ENCODE measurements at places on chromosomes 3 and 15.
A peak's percentile ranks its signal among the peaks of the same experiment; 100 is the strongest.

DNA sequence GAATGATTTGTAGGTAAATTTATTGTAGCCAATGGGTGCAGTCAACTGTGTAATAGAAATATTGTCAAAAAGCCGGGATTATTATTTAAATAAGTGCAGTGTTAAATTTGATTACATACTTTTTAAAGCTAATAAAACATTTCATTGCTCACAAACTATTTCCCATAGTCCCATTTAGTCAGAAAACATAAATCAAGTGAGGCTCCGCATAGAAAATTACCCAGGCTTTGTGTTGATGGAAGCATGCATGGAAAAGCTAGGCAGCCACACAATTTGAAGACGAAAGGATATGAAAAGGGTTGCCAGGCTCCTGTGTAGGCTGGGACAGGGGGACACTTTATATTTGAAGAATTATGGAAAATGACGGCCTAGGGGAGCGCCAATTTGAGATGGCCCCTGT is 82.3 kb downstream of the LRTM1 start:
- no peak for DNase-seq

GRCh38 chr15:81113861-81114291 is 20.2 kb upstream of the CFAP161 start:
- no peak for DNase-seq

DNA sequence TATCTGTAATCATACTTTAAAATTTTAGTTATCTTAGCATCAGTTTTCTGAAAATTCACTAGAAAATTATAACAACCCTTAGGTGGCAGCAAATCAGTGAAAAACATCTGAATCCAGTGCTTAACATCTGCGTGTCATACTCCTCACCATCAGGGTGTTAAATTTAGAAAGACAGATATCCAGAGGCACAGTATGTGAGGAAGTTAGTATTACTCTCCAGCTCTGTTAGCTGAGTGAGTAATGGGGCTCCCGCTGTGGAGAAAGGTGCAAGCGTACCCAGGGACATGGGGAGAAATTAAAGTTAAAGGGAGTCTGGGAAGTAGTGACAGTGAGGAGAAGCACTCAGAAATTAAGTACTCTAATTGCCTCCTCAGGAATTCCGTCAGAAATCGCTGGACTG is 50.9 kb downstream of the CEP63 start:
- DNase-seq = no peak

GRCh38 chr3:159443266-159443665 is 545.4 kb upstream of the IL12A start:
- DNase-seq = no peak

DNA sequence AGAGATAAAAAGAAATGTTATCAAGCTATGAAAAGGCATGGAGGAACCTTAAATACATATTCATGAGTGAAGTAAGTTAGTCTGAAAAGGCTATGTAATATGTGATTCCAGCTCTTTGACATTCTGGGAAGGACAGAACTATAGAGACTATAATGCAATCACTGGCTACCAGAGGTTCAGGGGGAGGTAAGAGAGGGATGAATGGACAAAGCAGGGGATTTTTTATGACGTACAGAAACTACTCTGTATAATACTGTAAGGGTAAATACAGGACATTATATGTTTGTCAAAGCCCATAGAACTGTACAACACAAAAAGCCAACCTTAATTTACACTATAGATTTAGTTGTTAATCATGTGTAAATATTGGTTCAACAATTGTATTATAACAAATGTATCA is 46.1 kb downstream of the MCTP2 start:
- DNase-seq = no peak

GRCh38 chr15:85334241-85334640 is 46.2 kb upstream of the AKAP13 start:
- no peak for DNase-seq

GRCh38 chr3:87082796-87083440 is 92.0 kb upstream of the VGLL3 start:
- DNase-seq = no peak

DNA sequence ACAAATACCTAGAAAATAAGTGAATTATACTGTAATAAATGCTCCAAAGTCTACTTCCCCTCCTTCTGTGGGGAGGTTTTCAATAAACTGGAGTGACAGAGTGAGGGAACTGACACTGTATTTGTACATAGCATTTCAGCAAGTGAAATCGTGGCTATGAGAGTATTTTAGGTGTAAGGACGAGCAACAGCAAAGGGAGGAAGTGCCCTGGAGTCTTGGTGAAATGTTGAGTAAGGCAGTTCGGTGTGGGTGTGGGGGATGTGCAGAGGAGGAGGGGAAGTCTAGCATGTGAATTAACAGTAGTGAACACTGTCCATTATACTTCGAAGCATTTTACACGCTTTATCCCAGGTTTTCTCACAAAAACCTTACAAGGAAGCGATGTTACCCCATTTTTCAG is 18.1 kb upstream of the P2RY13 start:
- DNase-seq = no peak

- no peak for DNase-seq
Observed at GRCh38 chr15:29183071-29183831, 86.4 kb downstream of the NSMCE3 start.

DNA sequence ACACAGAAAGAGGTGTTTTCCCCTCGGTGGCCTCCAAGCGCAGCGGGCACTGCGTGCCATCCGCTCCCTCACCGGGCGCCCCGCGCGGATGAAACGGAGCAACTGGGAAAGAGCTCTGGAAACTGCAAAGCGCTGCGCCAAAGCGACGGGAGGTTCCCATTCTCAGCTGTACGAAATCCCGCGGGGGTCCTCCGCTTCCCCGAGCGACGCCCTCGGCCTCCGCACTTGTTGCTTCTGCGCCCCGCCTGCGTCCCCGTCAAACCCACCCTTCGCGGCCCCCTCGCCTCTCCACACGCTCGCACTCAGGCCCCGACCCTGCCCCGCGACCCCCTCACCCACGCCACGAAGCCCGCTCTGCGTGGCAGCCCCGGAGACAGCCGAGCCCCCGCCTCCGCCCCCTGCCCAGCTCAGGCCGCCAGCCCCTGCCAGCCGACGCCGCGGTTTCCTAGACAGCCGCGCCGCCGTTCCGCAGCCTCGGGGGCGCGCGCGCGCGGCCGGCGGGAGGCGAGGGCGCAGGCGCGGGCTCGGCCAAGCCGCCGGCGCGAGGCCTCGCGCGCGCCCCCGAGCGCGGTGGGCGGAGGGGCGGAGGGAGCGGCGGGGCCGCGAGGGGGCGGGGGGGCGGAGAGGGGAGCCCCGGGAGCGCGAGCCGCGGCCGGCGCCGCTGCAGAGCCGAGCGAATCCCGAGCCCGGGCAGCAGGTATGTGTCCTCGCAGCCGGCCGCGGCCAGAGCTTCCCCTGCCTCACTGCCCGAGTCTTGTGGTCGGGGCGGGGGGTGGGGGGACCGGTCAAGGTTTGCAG is at the start of gene TMEM266:
Gene TMEM266, plus strand, starts transcription at position 666 of the 798 bp plus-strand sequence. CDS start 74,279 bp downstream, outside the sequence.
- DNase-seq = peak; percentile 63

DNA sequence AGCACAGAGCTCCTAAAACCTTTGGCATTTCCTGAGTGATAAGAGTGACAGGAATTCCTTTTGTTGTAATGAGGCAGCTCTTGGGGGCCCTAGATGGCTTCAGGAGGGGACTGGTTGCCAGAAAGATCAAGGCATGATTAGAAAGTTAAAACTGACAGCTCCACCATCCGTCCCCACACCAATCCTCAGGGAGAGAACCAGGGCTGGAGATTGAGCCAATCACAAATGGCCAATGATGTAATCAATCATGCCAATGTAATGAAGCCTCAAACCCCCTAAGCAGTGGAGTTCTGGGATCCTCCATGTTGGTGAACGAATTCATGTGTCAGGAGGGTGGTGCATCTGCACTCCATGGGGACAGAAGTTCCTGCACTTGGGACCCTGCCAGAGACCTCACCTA is 265.1 kb downstream of the OCA2 start:
- DNase-seq = no peak

DNA sequence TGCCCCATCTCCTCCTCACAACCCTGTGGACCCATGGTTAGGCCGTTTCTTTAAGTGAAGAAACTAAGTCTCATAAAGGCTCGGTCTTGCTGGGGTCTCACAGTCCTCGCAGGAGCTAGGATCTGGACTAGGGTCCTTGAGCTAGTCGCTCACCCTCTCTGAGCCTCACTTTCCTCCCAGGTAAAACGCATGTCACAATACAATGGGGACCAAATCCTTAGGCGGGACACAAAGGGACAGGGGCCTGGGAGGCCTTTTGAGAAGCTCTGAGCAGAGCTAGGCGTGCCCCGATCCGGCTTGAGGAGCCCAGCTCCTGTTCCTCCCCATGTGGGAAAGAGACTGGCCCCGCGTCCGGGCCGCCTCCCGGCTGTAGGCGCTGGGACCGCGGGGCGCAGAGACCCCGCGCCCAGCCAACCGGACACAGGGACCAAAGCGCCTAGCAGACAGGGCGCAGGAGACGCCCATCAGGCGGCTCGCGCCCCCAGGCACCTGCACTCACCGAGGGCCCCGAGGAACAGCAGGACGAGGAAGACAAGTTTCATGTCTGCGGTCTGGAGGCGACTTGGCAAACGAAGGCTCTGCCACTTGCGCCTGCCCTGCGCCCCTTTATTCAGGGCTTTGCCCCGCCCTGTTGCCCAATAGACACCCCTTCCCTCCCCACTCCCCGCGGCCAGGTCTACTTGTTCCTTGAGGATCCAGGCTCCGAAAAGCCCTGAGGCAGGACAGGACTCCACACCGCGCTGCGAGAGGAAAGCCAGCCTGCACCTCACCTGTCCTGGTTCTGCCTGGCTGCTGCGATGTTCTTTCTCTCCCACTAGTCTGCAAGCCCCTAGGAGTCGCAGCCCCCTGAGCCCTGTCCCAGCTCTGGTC is at the start of gene LTF:
Gene LTF, minus strand, starts transcription at position 580 of the 870 bp plus-strand sequence. Its CDS starts 38 bp downstream, at position 542.
- DNase-seq = peak; percentile 54

Data from activated CD8-positive, alpha-beta memory T cell treated with anti-CD3 and anti-CD28 coated beads for 24 hours (primary cell).